ENCODE measurements at places on chromosomes 6 and 20.

DNA sequence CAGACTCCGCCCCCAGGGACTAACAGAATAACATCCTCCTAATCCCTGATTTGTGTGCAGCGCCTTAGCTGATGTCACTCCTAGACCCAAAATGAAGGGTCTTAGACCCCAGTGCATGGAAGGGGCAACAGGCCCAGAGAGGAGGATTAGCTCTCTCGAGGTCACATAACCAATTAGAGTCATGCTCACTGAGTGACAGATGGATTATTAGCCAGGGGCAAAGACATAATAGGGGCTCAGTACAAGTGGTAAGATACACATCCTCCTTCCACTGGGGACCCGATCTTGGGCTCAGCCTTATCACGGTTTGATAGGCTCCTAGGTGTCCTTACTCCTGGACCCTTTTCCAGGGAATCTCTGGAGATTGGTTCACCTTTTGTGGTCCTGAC lies 858 bp downstream of the TP53INP2 start:
- no peak for DNase-seq

GRCh38 chr6:31901415-31901952 lies 402 bp downstream of the ZBTB12 start:
- no peak for DNase-seq

DNA sequence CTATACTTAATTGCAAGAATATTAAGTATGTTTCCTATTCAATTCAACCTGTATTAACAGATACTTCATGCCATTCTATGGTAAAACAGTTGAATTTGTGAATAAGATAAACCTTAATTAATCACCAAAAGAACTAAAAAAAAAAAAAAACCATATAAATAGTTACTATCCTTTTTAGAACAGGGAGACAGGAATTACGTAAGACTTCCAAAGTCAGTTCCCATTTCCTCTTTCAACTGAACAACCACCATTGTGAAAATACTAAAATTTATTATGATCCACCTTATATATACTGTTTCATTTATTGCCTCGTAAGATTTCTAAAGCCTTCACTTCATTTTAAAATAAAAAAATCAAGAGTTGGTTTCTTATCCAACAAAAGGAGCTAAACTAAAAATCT lies 9.4 kb downstream of the CCNC start:
- no peak for DNase-seq

- no peak for DNase-seq
Measured at GRCh38 chr6:163564534-163564933, 150.0 kb downstream of the QKI start.

DNA sequence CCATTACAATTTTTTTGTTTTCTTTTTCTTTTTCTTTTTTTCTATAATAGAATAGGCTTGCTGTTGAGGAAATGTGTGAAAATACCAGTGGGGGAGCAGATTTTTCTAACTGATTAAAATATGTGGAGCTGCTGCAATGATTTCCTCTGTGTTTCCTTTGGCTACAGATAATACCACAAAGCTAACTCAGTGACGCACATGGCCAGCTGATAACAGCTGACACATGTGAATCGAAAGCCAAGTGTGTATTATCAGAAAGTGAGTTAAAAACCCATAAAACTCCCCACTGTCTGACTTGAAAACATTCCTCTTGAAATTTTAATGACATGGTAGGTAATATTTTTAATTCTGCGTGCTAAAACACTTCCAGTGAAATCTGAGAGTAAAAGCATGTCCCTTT lies 70.8 kb upstream of the AHI1 start:
- no peak for DNase-seq

DNA sequence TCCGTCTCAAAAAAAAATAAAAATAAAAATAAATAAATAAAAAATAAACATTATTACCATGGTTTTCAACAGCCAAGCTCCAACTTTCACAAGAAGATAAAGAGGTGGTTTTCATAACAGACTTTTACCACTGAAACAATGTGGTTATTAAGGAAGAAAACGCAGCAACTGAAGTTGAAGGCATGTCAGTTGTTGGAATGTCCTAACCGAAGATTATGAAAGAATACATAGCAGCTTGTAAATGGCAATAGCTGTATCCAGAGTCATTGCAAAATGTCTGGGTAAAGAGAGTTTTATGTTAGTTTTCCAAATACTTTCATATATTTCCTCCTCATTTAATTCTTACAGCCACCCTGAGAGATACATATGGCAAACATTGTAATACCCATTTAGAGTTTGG lies 161.6 kb upstream of the MARCKS start:
- no peak for DNase-seq

DNA sequence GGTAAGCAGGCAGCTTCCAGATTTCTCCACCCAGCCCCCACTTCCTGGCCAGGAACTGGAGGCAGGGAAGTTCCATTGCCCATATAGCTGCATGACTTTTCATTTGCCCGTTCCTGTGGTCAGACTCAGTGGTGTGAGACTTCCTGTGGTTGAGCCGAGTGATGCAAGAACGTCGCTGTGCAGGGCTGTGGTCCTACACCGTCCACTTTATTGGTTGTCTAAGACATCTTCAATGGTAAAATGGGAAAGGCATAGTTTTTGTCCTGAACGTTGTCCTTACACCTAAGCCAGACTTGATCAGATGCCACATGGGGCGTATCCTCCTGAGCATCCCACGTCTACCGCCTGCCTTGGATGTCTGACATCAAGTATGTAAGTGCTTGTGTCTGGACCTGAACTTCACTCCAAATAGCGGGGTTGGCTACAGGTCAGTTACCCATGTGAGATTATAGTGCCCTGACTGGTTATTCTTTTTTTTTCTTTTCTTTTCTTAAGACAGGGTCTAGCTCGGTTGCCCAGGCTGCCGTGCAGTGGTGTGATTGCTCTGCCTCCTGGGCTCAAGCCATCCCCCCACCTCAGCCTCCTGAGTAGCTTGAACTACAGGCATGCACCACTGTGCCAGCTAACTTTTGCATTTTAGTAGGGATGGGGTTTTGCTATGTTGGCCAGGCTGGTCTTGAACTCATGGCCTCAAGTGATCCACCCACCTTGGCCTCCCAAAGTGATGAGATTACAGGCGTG lies 25.9 kb upstream of the GTSF1L start:
- peak; percentile 71 for DNase-seq

GRCh38 chr20:33515569-33516216 lies 25.8 kb downstream of the CBFA2T2 start:
- no peak for DNase-seq

- DNase-seq: no peak
Measured at GRCh38 chr6:35064757-35065440, 76.2 kb downstream of the TCP11 start.

GRCh38 chr6:35080016-35080680 lies 61.0 kb downstream of the TCP11 start:
- DNase-seq: no peak

- no peak for DNase-seq
Measured at GRCh38 chr6:144796070-144796469, 510.9 kb downstream of the UTRN start.

DNA sequence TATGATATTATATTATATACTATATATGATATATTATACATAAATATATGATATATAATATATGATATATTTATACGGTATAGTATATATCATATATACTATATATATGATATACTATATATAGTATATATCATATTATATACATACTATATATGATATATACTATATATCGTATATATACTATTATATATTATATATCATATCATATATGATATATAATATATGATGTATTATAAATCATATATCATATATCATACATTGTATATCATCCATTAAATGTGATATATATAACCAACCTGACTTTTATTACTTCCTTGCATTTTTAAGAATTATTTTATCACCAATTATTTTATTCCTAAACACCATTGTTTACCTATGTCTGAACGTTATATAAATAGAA lies 146.6 kb upstream of the PRSS16 start:
- DNase-seq: no peak

DNA sequence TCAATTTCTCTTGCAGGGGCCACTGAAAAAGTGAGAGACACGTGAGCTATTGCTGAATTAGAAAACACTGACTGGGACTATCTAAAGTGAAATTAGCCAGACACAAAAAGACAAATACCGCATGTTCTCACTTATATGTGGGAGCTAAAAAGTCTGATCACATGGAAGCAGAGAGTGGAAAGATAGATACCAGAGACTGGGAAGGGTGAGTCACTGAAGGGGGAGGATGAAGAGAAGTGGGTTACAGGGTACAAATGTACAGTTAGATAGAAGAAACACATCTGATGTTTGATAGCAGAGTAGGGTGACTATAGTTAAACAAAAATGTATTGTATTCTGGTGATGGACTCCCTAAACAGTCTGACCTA lies 13.4 kb downstream of the CST3 start:
- DNase-seq: no peak
